ENCODE measurements at places on chromosomes 7 and 10. TPM values are rescaled to one million over a fixed set of nuclear protein-coding genes. Genes with fewer than 3 reads are reported as not detected.
A peak's percentile ranks its signal among the peaks of the same experiment; 100 is the strongest.

GRCh38 chr7:133360201-133360600 is 107.3 kb downstream of the EXOC4 start:
- H3K27ac ChIP-seq, result no peak overlapping the region
- no peaks in the 10 kb centered on the region for H3K36me3 ChIP-seq
- no peaks in the 10 kb centered on the region for H3K27me3 ChIP-seq
- DNase-seq, result no peak

DNA sequence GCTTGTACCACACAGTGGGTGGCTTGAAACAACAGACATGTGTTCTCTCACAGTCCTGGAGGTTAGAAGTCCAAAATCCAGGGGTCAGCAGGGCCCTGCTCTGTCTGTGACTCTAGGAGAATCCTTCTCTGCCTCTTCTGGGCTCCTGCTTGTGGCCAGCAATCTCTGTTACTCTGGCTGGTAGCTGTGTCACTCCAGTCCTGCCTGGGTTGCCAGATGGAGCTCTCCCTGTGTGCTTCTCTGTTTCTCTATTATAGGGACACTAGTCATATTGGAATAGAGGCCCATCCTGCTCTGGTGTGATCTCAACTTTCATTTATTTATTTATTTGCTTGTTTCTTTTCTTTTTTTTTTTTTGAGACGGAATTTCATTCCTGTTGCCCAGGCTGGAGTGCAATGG is 276.6 kb upstream of the GALNT17 start:
- H3K36me3 ChIP-seq, result no peaks in the 10 kb centered on the region
- no peak overlapping the region for H3K4me3 ChIP-seq
- no peak overlapping the region for H3K27ac ChIP-seq
- no peaks in the 10 kb centered on the region for H3K27me3 ChIP-seq
- no peaks in the 10 kb centered on the region for H3K4me1 ChIP-seq

GRCh38 chr10:114560144-114560543 is 97.9 kb downstream of the ABLIM1 start:
- no peak for DNase-seq
- H3K36me3 ChIP-seq, result no peaks in the 10 kb centered on the region
- no peaks in the 10 kb centered on the region for H3K4me1 ChIP-seq
- no peaks in the 10 kb centered on the region for H3K27me3 ChIP-seq
- H3K4me3 ChIP-seq, result no peak overlapping the region
- H3K27ac ChIP-seq, result no peak overlapping the region

DNA sequence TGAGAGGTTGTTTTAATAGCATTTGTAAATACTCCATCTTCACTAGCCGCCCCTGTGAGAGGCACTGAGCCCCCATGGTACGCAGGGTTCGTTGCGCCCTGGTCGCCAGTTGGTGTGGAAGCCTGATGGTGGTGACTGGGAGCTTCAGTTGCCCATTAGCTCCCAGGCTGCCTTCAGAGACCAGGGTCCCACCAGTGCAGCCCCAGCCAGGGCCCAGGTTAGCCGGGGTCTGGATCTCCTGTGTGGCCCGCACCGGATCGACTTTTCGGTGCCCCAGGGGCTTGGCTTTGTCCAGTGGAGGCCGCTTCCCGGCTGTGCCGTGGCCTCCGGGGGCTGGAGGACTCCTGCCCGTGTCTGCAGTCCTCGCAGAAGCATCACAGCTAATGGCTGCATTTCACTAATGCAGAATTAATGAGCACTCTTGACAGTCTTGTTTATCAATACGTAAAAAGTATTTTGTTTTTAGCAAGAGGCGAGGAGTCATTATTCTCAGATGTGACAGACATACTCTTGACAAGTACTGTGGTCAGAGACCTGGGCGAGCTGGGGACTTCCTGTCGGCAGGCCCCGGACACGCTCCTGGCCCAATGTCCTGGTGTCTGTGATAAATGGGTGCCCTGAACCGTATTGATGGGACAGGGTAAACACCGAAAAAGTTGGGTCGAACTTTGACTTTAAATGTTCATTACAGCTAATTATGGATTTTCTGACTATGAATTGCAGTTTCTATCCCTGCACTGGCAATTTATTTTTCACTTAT is 99.8 kb downstream of the NKX6-2 start:
- H3K27ac ChIP-seq, result peak overlapping the region; percentile 69
- H3K36me3 ChIP-seq, result peaks cover 3% of the 10 kb centered on the region
- peaks cover 26% of the 10 kb centered on the region for H3K4me1 ChIP-seq
- no peaks in the 10 kb centered on the region for H3K27me3 ChIP-seq

- H3K27ac ChIP-seq, result no peak overlapping the region
- no peak for DNase-seq
- H3K4me1 ChIP-seq, result no peaks in the 10 kb centered on the region
- no peak overlapping the region for H3K4me3 ChIP-seq
- H3K27me3 ChIP-seq, result no peaks in the 10 kb centered on the region
Measured at GRCh38 chr7:44775383-44776107, 20.9 kb upstream of the PPIA start.

DNA sequence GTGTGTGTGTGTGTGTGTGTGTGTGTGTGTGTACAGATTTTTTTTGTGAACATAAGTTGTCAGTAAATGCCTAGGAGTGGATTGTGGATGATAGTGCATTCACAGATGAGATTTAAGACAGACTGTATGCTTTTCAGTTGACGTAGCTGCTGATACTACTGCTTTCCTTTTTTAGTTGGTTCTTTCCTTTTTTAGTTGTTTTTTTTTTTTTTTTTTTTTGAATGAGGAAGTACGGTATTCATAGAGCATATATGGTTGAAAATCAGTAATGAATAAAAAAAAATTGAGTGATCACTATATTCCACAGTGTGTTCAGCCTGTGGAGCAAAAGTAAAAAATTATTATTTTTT is 80.5 kb downstream of the RBM33 start:
- H3K4me1 ChIP-seq, result peaks cover 3% of the 10 kb centered on the region
- H3K27me3 ChIP-seq, result no peaks in the 10 kb centered on the region
- H3K36me3 ChIP-seq, result peaks cover 10% of the 10 kb centered on the region
- H3K27ac ChIP-seq, result no peak overlapping the region
- DNase-seq, result no peak

TMEM139 gene
- not detected for total RNA-seq

DNA sequence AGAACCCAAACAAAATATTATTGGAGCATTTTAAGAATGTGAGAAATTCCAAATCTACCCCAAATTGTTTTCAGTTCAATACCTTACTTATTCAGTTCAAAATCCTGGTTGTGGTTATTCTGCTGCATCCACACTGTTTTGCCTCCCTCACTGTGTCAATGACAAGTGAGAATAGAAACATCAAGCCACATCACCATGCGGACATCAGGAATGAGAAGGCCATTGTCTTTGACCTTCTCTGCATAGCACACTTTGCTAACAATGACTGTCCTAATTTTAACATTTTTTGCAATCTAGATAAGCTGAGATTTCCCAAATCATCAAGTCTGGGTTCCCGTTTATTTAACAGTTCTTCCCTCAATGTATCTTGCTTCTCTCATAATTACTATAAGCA is 93.7 kb downstream of the ELAPOR2 start:
- no peak overlapping the region for H3K27ac ChIP-seq
- H3K4me1 ChIP-seq, result no peaks in the 10 kb centered on the region
- H3K36me3 ChIP-seq, result no peaks in the 10 kb centered on the region
- H3K27me3 ChIP-seq, result no peaks in the 10 kb centered on the region
- no peak overlapping the region for H3K4me3 ChIP-seq

DNA sequence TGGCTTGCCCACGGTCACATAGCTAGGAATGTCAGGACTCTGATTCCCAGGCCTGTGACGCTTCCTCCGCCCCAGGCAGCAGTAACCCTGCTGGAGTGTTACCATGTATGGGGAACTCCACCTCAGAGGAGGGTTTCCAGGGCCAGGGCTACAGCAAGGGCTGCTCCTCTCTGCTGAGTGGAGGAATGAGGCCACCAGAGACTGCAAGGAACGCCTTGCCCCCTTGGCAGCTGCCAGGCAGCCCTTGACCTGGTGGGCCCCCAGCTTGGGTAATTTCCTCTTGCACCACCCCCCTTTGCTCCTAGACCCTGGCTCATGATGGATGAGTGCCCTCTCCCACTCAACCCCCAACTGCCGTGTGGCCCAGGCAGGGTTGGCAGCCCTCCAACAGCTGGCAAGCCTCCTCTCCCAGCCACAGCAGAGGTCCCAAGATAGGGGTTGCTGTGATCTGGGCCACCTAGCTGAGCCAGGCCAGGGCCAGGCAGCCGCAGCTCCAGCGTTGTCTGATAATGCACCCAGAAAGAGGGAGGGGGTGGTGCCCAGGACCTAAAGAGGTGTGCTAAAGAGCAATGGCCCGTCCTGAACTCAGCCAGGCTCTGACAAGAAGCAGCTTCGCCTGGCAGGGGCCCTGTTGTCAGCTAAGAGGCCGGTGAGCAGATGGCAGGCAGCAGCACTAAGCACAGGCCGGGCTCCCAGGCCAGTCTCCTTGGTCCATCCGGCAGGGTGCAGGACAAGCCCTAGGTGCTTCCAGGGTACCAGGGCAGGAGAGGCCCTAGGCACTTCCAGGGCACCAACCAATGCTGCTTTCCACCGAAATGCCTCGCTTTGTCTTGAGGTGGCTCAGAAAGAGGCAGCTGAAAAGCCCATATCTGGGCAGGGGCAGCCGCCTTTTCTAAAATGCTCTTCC is 35.4 kb downstream of the DRGX start:
- no peaks in the 10 kb centered on the region for H3K27me3 ChIP-seq
- no peak overlapping the region for H3K4me3 ChIP-seq
- no peak overlapping the region for H3K27ac ChIP-seq
- DNase-seq, result no peak

- H3K4me3 ChIP-seq, result no peak overlapping the region
- peaks cover 4% of the 10 kb centered on the region for H3K4me1 ChIP-seq
- H3K27ac ChIP-seq, result no peak overlapping the region
- no peaks in the 10 kb centered on the region for H3K27me3 ChIP-seq
- no peak for DNase-seq
Measured at GRCh38 chr7:134362587-134363483, 46.1 kb upstream of the SLC35B4 start.

SFRP5 gene
- 0.14 TPM for total RNA-seq

- no peak overlapping the region for H3K27ac ChIP-seq
- no peak for DNase-seq
- no peaks in the 10 kb centered on the region for H3K4me1 ChIP-seq
- no peak overlapping the region for H3K4me3 ChIP-seq
- H3K36me3 ChIP-seq, result no peaks in the 10 kb centered on the region
Measured at GRCh38 chr10:99276848-99277486, 41.3 kb upstream of the HPSE2 start.

IQCE gene
- total RNA-seq, result 13.8 TPM

ANLN gene
- 11.4 TPM for total RNA-seq

DNA sequence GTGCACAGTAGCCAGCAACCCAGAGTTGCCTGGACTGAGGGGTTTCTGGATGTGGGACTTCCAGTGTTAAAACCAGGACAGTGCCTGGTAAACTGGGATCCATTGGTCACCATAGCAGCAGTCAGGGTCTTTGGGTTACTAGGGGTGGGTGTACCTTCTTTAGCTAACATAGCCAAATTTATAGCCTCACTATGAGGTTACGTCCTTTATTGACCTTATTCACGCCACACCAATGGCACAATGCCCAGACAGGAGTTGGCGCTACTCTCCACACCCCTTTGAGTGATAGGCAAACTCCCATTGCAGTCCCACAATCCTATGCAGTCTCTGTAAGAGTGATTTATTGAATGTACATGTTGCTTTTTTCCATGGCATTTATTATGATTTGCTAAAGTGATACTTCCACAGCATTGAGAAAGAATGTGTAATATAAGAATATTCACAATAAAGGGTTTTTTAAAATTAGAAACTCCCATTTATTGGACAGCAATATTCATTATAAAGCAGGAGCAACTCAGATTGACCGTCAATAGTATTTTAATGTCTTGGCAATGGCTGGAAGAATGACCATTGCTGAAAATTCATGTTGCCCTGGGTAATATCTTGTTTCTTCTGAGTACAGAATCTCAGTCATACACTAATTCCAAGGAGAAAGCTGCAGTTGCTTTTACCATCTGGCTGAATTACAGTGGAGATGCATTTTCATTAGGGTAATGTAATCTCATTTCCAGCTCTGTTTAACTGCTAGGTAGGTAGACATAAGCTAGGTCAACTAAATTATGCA is 26.1 kb downstream of the IFIT5 start:
- no peak overlapping the region for H3K27ac ChIP-seq
- H3K4me1 ChIP-seq, result no peaks in the 10 kb centered on the region
- no peaks in the 10 kb centered on the region for H3K36me3 ChIP-seq
- no peaks in the 10 kb centered on the region for H3K27me3 ChIP-seq
- no peak overlapping the region for H3K4me3 ChIP-seq

GRCh38 chr7:77281780-77282478 is 82.3 kb upstream of the FGL2 start:
- H3K4me1 ChIP-seq, result no peaks in the 10 kb centered on the region
- H3K4me3 ChIP-seq, result no peak overlapping the region
- H3K27ac ChIP-seq, result no peak overlapping the region
- no peaks in the 10 kb centered on the region for H3K27me3 ChIP-seq
- DNase-seq, result peak; percentile 11
- H3K36me3 ChIP-seq, result no peaks in the 10 kb centered on the region

TET1 gene
- total RNA-seq, result 7.1 TPM

EPHA1 gene
- total RNA-seq, result 0.96 TPM

DNA sequence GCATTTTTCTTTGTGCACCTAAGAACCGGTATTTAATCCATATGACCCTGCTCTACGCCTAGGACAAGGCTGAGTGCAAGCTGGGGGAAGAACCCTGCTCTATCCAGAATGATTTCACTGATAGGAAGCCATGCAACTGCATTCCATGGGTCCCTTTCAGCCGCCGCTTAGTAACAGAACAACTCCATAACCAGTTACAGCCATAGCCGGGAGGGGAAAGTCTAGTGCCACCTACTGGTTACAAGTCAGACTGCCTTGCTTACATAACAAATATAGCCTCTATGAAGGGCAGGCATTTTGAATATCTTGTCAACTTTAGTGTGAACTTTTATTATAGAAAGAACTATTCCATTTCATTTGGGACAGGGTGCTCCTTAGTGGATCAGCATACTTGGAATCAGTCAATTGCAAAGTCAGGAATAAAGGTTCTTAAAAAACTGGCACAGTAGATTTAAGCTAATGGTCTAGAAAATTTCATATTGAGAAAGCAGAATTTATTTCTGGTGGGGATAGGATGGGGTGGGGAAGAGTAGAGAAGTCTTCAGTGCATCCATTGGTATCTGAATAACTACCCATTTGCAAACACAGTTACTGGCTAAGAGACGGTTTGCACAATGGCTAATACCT is 521.7 kb downstream of the ADRA2A start:
- H3K27me3 ChIP-seq, result no peaks in the 10 kb centered on the region
- no peaks in the 10 kb centered on the region for H3K36me3 ChIP-seq
- H3K4me3 ChIP-seq, result no peak overlapping the region
- DNase-seq, result peak; percentile 17

MACC1 gene
- total RNA-seq, result 2.0 TPM

NAT16 gene
- 0.16 TPM for total RNA-seq

Data from astrocyte (in vitro differentiated cells and primary cell).